Stimulated activated CD4-positive, alpha-beta T cell treated with anti-CD3 and anti-CD28 coated beads, Interleukin-2, amount 100 ng/mL, for 48 hours (primary cell): ENCODE measurements at places on chromosomes 4 and X.

GRCh38 chr4:159600061-159600460 is 497.2 kb downstream of the RAPGEF2 start:
- no peak for DNase-seq

GRCh38 chrX:37658343-37659030 is 27.1 kb upstream of the XK start:
- DNase-seq = no peak

DNA sequence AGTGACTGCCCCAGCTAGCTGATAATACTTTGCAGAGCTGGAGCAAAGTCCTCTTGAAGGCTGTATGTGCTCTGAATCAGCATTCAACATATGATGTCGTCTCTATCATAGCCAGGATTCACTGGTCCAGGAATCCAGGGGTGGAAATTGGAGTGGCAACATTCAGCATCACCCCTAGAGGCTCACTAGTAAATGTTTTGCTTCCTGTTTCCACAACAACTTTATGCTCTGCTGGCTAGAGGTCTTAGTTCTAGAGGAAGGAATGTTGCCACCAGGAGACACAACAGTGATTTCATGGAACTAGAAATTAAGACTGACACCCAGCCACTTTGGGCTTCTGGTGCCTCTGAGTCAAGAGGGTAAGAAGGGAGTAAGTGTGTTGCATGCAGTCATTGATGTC is 11.3 kb downstream of the MAGEA1 start:
- no peak for DNase-seq

GRCh38 chr4:134421734-134422133 is 220.1 kb upstream of the PABPC4L start:
- DNase-seq = no peak

DNA sequence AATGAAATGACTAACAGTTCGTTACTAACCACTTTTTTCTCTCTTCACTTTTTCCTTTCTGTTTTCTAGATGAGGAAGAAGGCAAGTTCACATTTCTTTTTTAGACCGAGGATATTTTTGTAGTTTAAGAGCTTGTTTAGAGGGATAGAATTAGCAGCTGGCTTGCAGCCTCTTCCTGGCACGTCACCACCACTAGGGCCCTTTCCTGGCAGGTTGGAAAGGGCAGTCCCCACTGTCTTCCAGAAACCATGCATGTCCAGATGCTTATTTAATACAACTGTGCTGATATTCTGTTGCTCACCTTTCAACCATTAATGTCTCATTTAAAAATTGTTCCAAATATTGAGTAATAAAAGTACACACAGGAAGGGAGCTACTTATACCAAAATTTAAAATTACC is 209.5 kb upstream of the PACRGL start:
- no peak for DNase-seq

DNA sequence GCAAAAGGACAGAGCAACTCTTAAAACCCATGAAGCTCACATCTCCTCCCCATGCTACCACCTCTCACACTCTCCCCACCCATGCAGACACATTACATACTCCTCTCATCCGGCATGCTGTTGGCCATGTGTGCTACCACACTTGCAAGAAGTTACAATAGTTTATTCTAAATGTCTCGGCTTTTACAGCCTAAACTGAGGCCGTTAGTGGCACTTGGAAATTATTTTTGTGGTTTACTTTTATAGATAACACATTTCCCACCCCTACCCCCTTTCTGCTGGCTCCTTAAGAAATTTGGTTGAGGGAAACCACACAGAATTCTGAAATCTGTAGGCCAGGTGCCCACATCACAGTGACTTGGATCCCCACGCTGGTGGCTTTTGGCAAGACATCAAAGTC is 141.1 kb upstream of the HHIP start:
- DNase-seq = no peak

GRCh38 chr4:184157322-184157721 is 60.4 kb downstream of the ENPP6 start:
- DNase-seq = no peak

GRCh38 chrX:64204252-64204651 is 1.3 kb downstream of the AMER1 start:
- DNase-seq = no peak

DNA sequence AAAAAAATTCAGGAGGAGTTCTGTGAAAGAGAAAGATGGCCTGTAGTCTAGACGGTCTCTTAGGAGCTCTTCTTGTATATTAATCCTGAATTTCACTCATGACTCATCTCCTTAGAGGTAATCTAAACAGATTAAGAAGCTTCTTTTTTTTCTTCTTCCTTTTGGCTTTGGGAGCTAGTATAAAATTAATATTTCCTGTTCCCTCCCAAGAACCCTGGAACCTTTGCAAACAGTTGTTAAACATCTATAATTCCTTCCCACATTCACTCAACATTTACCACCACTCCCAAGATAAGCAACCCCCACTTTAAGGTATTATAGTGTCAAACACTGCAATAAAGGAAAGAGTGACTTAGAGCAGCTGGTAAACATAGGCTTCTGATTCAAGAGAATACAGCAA is 146.4 kb upstream of the EDNRA start:
- no peak for DNase-seq

- DNase-seq = no peak
These were observed 136.2 kb downstream of the HMX1 start for GRCh38 chr4:8735236-8736089.

DNA sequence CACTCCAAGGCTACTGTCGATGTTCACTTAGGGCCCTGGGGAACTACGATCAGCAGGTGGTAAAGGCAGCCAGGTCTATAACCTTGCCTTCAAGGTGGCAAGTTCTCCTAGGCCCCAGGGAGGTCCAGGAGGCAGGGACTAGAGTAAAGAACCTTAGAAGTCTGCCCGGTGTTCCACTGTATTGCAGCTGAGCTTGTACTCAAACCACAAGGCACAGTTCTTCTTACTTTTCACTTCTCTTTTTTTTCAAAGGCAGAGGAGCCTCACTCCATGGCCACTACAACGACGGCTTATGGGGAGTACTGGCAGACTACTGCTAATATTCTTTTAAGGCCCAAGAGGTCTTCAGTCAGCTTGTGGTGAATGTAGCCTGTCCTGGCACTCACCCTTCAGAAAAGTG is 78.8 kb upstream of the GPR174 start:
- DNase-seq = no peak

GRCh38 chrX:133570549-133570948 is 155.3 kb upstream of the GPC4 start:
- no peak for DNase-seq

DNA sequence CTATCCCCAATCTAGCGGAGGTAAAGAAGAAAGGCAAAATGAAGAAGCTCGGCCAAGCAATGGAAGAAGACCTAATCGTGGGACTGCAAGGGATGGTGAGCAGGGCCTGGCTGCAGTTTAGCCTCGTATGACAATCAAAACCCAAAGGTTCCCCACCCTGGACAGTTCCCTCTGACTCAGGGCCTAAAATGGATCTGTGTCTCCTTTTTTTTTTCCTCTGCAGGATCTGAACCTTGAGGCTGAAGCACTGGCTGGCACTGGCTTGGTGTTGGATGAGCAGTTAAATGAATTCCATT is 986 bp downstream of the HDAC6 start:
- DNase-seq = no peak

- no peak for DNase-seq
These were observed 41.3 kb upstream of the MTM1 start for GRCh38 chrX:150527108-150527507.

GRCh38 chr4:135357091-135357490 is 1155.5 kb upstream of the PABPC4L start:
- DNase-seq = no peak

DNA sequence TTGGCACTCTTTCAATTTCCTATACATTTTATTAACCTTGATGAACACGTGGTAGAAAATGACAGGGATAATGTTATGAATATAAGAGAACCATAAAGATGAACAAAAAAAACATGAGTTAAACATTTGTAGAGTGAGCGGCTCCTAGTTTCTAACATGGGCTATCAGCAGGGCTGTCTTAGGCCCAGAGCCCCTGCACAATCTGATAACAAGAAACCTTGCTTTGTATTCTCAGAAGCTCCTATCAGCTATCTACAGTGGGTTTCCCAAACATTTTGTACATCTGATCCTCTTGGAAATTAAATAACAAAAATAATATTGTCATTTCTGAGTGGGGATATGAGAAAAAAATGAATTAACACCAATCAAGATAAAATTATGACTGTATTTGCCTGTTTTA is 10.6 kb upstream of the RBPJ start:
- no peak for DNase-seq

GRCh38 chr4:76699751-76700310 is 198.1 kb downstream of the SOWAHB start:
- no peak for DNase-seq

- DNase-seq = no peak
These were observed 92.0 kb upstream of the CLCN4 start for GRCh38 chrX:10064736-10065135.

- no peak for DNase-seq
These were observed 7.1 kb downstream of the CPZ start for GRCh38 chr4:8599657-8600056.

DNA sequence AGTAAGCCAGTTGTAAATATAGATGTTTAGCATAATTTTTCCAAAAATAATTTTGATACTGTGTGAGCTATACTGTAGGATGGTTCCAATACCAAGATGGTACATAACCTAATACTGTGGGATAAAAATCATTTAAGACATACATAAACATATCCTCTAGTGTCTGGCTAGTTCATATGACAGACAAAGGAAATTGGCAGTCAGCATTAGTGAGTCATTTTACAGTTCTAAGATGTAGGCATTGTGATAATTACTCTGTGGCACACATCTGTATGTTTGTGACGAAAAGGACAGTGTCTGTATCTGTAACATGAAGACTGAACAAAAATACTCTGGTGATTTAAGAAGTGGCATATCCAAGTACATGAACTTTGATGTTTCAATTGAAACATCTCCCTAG is 49.6 kb downstream of the UGT2A2 start:
- no peak for DNase-seq

GRCh38 chr4:177484613-177485021 is 42.4 kb upstream of the AGA start:
- DNase-seq = no peak

DNA sequence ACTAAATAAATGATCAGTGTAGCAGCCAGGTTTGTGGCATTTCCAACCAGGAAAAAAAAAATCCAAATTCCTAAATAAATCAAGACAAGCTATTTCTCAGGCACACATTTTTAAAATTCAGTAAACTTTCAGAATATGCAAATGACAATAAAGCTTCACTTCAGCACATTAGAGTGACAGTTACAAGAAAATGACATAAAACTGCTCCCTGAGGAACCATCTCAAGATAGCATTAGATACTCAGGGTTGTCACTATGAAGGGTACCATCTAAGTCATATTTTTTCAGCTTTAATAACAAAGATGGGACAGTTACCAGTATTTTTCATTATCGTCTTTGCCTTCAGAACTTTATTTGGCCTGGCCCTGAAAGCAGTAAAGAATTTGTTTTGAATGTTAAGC is 411.3 kb upstream of the RASGEF1B start:
- no peak for DNase-seq
